ENCODE measurements at places on chromosomes 16 and 17. TPM values are rescaled to one million over a fixed set of nuclear protein-coding genes. Genes with fewer than 3 reads are reported as not detected.

- DNase-seq: peak; percentile 77
These were observed 612 bp downstream of the CISD3 start for GRCh38 chr17:38730526-38731379.

DNA sequence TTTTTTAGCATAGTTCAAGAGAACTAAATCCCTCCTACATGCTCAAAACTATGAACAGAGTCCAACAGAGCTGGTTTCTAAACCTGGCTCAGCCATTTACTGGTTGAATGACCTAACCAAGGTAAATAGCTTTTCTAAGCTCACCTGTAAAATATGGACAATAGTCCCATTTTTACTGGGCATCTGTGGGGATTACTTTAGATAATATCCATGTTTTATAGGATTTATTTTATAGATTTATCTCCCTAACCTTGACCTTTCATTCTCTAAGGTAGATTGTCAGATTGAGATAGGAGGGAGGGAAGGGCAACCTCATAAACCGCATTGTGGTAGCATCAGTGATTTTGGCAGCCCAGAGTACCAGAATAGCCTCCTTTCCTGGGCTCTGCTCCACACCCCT, 178.5 kb upstream of the TOX3 start:
- DNase-seq: no peak

GRCh38 chr16:4382795-4383357, 11.2 kb downstream of the VASN start:
- no peak for DNase-seq

Gene GRAP
- 0.29 TPM for total RNA-seq

- no peak for DNase-seq
These were observed 5.9 kb downstream of the ARSG start for GRCh38 chr17:68297195-68297594.

Gene PPM1E
- total RNA-seq: 9.4 TPM

GRCh38 chr17:48878920-48879898, 13.4 kb upstream of the ATP5MC1 start:
- DNase-seq: no peak

DNA sequence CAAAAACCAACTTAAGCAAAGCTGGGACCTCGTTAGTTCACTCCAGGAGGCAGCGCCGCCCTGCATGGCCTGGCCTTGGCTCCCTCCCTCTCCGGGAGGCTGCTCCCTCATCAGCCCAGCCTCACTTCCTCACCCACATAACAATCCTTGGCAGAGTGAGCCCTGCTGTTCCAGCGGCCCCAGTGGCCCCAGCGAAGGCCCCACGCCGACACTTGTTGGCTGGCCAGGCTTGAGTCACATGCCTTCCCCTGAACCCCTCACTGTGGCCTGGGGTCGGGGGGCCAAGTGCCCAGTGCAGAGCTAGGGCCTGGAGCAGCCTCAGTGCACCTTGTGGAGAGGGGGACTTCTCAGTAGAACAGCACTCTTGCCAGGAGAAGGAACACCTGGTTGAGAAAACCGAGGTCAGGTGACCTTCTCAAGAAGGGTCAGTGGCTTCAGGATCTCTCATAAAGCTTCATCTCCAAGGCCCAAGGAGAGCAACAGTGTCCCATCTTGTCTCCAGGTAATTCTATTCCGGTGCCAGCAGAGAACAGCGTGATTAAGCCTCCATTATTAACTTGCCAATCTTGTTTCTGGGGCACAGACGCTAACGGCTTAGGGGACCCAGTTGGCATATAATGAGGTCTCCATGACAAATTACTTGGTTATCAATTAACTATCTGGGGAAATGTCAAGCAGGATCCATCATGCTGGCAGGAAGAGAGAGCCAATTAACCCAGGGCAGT, 26.8 kb downstream of the ENDOV start:
- DNase-seq: no peak

DNA sequence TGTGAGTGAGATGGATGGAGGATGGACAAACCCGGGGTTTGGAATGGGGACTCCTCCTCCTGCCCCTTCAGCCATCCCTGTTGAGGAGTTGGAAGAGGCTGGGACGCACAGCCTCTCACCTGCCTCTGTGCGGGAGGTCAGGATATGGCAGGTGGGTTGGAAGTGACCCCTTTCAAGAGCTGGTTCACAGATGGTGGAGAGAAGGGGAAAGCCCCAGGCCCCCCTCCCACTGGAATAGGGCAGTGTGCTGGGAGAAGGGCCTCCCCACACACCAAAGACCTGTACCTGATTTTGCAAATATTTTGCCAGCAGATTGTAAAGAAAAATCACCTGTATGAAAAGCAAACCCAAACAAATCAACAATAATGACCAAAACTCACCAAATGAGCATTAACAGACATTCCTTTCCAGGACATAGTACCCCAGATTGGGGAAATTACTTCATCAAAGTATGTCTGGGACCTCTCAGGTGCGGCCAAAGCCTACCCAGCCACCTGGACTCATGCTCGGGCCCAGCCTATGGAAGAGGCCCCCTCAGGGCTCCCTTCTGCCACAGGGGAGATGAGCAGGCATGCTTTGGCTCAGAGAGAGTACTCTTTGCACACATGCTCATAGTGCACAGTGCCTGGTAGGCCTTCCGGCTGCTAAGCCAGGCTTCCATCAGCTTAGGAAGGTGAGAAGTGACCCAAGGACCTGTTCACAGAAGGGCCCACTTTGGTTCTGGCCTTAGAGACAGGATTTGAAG, 7.8 kb downstream of the SLC47A2 start:
- no peak for DNase-seq

DNA sequence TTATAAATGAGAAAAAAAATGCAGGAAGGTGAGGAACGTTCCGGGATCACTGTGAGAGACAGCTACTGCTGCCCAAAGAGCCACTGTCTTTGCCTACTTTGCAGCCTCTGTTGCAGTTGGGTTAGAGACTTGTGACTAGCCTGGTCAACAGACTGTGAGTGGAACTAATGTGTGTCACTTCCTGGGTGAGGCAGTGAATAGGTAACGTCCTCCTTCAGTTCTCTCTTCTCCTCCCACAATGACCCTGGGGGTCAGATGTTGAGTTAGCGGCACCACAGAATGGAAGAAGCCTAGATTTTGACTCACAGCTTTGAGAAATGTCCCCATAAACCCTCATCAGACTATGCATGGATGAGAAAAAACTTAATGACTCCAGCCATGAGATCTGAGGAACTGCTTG, 5.2 kb downstream of the C16orf46 start:
- DNase-seq: no peak

DNA sequence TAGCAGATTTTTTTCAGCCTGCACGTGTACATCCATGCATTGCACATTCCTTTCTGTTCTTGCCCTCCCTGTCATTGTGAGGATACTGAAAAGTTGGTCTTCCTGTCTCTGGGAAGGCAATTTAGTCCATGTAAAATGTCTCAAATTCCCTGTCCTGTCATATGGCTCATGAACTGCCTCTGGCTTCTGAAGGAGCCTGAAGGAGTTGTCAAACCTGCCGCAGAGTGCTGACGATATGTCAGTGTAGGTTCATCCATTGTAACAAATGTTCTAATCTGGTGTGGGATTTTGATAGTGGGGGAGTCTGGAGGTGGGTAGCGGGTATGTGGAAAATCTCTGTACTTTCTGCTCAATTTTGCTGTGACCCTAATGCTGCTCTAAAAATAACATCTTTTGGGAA, 59.6 kb downstream of the YPEL2 start:
- no peak for DNase-seq

DNA sequence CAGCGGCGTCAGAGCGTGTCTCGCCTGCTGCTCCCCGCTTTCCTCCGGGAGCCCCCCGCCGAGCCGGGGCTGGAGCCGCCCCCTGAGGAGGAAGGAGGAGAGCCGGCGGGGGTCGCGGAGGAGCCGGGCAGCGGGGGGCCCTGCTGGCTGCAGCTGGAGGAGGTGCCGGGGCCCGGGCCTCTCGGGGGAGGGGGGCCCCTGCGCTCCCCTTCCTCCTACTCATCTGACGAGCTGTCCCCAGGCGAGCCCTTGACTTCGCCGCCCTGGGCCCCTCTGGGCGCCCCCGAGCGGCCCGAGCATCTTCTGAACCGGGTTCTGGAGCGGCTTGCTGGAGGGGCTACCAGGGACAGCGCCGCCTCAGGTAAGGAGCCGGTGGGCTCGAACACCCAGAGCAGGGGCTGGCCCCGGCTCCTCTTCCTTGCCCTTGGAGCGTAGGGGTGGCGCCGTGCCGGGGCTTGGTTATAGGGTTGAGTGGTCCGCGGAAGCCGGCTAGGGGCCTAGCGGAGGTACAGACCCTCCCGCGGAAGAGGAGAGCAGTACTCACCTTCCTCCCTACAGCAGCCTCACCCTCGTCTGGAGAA, 841 bp downstream of the RAPGEFL1 start:
- peak; percentile 82 for DNase-seq

DNA sequence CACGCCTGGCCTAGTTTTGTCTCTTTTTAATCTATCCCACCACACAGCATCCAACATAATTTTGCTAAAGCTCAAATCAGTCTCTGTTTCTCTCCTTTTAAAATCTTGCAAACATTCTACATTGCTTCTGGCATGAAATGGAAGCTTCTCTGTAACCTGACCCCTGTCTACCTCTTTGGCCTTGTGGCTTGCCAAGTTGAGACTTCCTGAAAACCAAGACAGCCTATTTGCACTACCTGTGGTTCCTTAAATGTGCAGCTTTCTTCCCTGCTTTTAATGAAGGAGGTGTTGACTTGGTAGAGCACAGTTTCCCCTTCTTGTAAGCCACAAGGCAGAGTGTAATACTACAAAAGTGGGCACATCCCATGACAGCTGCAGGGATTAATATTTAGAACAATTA, 6.0 kb upstream of the CCL3 start:
- no peak for DNase-seq

DNA sequence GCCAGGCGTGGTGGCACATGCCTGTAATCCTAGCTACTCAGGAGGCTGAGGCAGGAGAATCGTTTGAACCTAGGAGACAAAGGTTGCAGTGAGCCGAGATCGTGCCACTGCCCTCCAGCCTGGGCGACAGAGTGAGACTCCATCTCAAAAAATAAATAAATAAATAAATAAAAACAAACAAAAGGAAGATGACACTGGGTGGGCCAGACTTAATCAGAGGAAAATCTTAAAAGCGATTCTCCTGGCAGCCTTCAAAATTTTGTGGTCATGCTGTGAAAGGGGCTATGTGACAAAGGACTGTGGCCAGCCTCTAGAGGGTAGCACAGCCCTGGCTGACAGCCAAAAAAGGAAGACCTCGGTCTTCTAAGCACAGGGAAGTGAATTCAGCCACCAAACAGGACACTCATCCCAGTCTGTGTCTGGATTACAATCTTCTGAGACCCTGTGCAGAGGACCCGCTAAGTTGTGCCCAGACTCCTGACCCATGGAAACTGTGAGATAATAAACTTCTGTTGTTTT, 391.1 kb downstream of the CNTNAP4 start:
- DNase-seq: no peak

DNA sequence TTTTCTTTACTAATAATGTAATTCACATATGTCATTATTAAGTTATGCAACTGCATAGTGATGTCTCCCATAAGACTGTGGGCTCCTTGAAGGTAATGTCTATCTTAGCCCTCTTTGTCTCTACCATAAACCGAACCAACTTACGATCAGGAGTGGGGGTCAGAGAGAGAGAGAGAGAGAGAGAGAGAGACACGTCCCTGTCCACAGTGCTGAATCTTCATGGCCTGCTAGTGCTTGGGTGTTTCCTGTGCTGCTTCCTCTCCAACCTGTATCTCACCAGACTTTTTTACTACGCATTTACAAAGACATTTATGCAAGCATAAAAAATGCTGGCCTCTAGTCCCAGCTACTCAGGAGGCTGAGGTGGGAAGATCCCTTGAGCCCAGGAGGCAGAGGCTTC, 52.2 kb upstream of the HAPSTR1 start:
- DNase-seq: no peak

GRCh38 chr17:72922219-72922618, 170.3 kb downstream of the SLC39A11 start:
- DNase-seq: no peak

DNA sequence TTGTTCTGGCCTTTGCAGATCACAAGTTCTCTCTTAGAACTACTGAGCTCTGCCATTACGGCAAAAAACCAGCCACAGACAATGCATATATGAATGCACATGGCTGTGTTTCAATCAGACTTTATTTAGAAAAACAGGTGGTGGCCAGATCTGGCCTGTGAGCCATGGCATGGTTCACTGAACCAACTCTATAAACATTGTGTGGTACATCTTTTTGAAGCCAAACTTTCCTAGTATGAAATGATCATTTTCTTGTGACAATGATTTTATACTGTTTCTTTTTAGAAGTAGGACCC, 65.9 kb upstream of the AMZ2 start:
- no peak for DNase-seq
